ENCODE measurements at places on chromosomes 13 and 19.

DNA sequence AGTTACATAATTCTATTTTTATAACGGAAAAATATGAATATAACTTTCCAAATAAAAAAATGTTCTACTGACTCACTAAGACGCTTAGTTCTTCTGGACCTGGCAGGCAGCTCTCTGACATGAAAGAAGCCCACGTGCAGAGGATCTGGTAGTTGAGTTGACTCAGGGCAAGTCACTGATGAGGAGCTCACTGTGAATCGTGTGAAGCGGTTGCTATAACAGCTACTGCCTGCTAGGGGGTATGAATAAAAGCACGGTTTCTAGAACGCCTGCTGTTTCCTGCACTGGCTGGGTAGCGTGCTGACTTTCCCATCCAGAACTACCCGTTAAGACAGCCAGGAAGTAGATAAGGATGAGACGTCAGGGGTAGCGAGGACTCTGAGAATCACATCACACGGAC is 54.7 kb upstream of the WASF3 start:
- no peak for DNase-seq

DNA sequence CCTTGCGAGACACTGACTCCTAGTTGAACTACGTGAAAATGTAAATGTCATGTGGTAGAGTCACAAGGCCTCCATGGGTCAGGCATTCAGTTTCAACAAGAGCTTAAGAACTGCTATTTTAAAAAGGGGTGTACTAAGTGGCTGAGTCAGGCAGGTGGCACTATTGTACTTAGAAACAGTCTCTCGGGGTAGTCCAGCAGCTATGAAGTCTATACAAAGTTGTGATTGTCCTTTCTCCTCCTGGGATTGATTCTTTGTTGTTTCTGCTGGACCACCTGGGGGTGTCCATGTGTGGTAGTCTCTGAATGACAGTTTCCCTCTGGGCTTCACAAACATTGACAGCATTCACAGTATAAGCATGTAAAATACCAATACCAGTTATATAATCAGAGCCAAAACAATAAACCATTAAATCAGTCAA is 33.0 kb downstream of the UGGT2 start:
- DNase-seq, result peak; percentile 26

- no peak for DNase-seq
These were observed 851 bp downstream of the ZNF320 start for GRCh38 chr19:52896431-52897137.

- DNase-seq, result no peak
These were observed 363.2 kb downstream of the GPC6 start for GRCh38 chr13:93589788-93590187.

- DNase-seq, result no peak
These were observed 173.7 kb upstream of the ZNF507 start for GRCh38 chr19:32171719-32172151.

DNA sequence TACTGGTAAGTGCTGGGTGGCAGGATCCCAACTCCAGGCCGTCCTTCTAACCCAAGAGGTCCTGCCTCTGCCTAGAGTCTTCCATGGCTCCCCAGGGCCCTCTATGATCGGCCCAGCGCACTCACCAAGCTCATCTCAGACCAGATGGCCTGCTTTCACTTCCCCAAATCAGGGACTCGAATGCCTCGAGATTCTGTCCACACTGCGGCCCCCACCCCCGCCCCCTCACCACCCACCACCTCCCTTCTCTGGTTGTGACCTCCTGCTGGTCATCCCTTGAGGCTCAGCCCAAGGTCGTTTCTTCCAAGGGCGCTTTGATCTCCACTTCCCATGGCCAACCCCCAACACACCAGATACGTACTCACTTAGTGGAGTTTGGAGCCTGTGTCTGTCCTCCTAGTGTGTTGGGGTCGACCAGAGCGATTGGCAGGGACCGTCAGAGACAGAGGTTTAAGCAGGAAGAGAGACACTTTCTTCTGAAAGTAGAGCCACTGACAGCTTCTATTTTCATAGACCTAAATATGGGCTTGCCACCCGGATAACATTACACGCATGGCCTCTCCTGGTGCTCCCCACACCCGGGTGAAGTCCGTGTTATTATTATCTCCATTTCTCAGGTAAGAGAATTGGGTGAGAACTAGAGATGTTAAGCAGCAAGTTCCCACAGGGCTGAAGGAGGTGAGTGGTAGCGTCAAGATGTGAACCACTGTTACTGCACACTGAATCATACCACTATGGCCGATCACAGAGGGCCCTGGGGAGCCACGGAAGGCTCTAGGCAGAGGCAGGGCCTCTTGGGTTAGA is at the start of gene FCER2:
Gene FCER2, minus strand, starts transcription at position 478 of the 804 bp plus-strand sequence. CDS start 2,371 bp downstream, outside the sequence.
- DNase-seq, result peak; percentile 92

GRCh38 chr13:107942030-107942617 is 273.2 kb downstream of the LIG4 start:
- no peak for DNase-seq

DNA sequence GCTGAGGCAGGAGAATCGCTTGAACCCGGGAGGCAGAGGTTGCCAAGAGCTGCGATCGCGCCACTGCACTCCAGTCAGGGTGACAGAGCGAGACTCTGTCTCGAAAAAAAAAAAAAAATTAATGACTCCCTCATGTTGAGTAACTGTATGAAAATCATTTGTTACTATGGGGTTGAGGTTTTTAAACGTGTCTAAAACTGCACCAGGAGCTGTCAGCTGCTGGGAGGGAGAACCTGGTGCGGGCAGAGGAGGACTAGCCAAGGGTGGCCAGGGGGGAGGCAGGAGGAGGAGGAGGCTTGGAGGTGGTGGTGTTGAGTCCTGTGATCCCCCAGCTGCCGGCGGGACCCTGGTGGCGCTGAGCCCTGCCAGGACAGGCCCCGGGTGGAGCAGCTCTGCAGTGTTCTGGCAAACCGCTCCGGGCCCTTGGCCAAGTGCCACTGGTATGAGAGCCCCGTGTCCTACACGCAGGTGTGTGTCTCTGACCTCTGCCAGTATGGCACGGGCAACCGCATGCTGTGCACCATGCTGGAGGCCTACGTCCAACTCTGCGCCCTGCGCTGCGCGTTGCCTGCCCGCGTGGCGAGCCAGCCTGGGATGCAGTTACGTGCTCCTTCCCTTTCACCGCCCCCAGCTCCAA is 17.1 kb upstream of the FXYD3 start:
- DNase-seq, result no peak

DNA sequence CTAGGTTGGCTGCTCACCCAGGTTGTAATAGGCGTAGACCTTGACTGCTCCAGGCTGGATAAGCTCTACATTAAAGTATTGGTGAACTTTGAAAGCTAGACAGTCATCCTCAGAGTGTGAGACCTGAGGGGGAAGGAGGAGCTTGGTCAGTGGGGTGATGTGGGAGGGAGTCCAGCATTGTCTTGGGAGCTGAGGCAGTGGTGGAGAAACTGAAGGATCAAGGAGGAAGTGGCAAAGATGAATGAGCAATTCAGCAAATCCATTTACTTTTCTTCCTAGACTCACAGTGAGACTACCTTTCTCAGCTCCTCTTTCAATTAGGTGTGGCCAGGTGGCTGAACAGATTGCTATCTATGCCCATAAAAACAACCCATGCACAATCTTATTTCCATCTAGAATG is 10.2 kb upstream of the TNFSF14 start:
- no peak for DNase-seq

GRCh38 chr13:94330552-94331071 is 148.9 kb downstream of the DCT start:
- no peak for DNase-seq

DNA sequence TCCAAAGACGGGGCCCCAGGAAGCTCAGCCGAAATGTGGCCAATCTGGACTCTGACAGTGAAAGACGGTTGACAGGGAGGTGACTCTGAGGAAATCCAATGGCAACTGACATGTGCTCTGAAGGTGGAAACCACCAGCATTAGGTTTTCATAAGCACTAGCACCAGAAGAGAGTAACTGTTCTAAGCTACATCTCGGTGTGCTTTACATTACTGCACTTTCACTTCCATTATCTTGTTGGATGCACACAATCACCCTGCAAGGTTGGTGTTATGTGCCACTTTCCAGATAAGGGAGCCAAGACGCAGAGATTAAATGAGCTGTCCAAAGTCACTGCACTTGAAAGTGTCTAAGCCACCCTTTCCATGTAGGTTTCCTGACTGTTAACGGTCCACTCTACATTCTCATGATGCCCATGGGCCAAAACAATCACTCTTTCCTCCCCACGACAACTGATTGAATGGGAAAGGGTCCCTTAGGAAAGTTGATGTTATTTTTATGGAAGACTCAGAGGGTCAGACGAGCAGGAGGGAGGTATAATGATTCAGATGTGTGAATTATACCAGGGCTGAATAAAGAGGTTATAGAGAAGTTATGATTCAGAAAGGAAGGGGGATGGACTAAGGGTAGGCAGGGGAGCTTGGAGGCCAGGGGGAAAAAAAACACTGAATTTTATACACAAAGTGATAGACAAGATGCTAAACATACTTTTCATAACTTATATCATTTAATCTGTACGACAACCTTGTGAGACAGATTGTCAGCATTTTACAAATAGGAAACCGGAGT is 52.8 kb downstream of the RUBCNL start:
- DNase-seq, result no peak

- no peak for DNase-seq
These were observed 3.0 kb upstream of the AMH start for GRCh38 chr19:2246014-2246620.

- no peak for DNase-seq
These were observed 98.8 kb upstream of the TMTC4 start for GRCh38 chr13:100773429-100773828.

DNA sequence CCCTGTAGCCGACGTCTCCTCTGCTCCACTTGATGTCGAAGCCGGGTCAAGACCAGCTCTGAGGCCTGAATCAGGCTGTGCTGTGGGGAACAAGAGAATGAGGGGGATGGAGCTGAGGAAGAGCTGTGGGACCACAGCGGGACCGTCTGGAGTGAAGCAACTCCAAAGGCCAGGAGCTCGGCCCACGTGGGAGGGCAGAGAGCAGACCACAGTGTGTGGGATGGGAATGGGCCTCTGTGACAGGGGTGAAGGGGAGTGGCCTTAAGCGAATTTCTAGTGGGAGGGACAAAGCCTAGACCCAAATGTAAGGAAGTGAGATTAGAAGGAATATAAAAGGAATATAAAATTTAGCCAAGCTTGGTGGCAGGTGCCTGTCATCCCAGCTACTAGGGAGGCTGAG is 3.8 kb upstream of the SLC8A2 start:
- DNase-seq, result no peak

- DNase-seq, result no peak
These were observed 34.3 kb downstream of the ATP4B start for GRCh38 chr13:113623491-113624234.

DNA sequence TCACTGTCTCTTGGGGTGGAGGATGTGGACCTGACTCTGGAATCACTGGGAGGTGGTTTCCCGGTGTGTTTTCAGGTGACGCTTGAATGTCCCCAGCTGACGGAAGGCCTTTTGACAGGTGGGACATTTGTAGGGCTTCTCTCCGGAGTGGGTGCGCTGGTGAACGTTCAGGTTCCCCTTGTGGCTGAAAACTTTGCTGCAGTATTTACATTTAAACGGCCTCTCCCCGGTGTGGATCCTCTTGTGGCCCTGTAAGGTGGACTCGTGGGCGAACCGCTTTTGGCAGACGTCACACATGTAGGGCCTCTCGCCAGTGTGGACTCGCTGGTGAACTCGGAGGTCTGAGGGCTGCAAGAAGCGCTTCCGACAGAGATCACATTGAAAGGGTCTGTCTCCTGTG is 7.8 kb downstream of the ZSCAN5B start:
- no peak for DNase-seq

GRCh38 chr13:112355274-112355838 is 20.8 kb upstream of the SPACA7 start:
- no peak for DNase-seq

DNA sequence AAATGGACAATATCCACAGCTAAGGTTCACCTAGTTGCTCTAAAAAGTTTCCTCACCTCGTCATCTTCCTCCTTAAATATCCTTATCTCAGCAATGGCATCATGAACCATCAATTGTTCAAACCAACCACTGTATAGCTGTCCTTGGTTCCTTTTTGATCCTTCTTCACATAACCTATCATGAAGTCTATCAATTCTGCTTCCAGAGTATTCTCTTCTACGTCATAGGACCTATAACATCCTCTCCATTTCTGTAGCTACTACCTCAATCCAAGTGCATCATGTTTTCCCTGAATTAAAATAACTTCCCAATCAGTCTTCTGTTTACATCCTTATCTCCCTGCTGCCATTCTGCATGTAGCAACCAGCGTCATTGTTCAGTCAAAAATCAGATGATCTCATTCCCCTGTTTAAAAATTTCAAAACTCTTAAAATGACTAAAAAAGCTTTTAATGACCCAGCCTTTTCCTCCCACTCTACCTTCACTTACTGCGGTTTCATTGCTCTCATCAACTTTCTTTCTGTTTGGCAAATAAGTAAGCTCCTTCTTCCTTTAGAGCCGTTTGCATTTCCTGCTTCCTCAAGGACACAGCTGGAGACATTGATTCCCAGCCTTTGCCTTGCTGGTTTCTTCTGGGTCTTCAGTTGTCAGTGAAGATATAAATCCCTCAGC is 223.9 kb upstream of the MIR17HG start:
- no peak for DNase-seq

- DNase-seq, result no peak
These were observed 34.9 kb downstream of the DNAJC15 start for GRCh38 chr13:43058318-43058674.

DNA sequence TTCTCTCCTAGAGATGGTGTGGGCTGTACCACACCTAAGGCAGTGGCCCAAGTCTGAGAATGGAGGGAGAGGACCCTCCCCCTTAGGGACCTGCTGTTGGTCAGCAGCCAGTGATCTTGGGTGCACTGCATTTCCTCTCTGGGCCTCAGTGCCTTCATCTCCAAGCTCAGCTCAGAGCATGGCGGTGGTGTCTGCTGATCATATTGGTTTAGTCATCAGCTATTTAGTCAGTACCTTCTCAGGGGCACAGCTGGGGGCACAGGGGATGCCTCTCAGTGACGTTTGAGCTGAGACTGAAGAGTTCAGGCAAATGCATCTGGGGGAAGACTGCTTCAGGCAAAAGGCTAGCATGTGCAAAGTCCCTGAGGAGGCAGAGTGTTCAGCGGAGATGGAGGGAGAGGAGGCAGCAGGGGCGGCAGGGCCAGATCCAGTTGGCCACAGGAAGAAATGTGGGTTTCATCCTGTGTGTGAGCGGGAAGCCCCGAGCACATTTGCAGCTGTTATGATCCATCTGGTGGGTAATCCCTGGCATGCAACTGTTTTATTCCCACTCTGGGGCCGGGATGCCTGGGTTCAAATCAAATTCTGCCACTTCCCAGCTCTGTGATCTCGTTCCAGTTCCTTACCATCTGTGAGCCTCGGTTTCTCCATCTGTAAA is 15.7 kb upstream of the PGLS start:
- DNase-seq, result no peak

- peak; percentile 51 for DNase-seq
These were observed 85.0 kb upstream of the UBL3 start for GRCh38 chr13:29935309-29935981.

GRCh38 chr13:43543331-43543730 is 243.4 kb downstream of the ENOX1 start:
- no peak for DNase-seq

DNA sequence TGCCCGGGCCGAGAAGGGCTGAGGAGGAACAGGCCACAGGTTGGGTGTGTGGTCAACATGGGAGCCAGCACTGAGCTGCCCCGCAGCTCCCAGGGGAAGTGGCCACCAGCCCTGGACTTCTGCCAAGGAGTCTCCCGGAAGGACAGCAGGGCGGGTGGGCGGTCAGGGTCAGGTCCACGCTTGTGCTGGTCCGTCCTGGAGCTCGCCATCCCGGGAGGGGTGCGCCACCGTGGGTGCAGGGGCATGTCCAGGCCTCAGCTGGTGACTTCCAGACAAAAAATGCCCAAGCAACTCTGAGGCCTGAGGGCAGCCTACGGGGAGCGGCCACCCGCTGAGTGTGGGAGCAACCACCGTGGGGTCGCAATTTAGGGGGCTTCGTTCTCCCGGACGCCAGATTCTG is 21.4 kb upstream of the SLC15A1 start:
- no peak for DNase-seq

- no peak for DNase-seq
These were observed 227.5 kb upstream of the STARD13 start for GRCh38 chr13:33512880-33513554.

Measured in B cell (primary cell).